ENCODE measurements at places on chromosomes 4 and X.

DNA sequence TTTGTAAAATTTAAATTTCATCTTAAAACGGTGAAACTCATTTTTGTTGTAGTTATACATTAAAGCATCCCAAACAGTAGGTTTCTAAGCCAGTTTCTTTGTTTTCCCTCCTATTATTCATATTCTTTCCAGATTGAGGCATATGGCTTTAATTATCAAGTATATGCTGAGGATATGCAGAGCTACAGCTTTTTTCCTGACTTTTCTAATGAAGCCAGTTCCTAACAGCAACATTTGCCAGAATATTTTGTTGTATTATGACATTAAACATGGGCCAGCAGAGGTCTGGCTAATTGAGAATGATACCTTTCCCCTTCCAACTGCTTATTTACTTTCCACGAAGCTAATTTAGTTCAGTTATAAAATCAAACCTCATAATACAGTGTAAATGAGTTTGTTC, 75.3 kb downstream of the SLIT2 start:
- no peak for DNase-seq

DNA sequence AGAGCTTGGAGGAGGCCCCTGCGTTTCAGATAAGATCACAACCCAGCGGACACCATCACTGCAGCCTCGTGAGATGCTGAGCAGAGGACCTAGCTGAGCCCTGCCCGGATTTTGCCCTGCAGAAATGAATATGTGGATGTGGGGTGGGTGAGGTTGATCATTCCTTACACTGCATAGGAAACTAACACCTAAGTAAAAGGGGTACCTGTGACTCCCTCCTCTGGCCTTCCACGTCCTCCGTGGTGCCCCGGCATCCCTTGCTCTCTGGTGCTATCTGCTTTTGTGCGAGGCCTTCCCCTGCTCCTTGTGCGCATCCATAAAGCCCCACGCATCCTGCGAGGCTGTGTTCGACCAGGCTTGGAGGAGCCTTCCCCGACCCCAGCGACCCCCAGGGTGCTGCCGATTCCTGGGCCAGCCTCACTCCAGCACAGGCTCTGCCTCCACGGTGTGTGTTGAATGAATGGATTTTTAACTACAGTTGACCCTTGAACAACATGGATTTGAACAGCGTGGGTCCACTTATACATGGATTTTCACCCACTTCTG, 25.6 kb upstream of the GPR78 start:
- no peak for DNase-seq

GRCh38 chr4:17667253-17667652, 52.8 kb downstream of the MED28 start:
- DNase-seq = no peak

- no peak for DNase-seq
Observed at GRCh38 chr4:99404595-99405287, 30.4 kb downstream of the ADH7 start.

DNA sequence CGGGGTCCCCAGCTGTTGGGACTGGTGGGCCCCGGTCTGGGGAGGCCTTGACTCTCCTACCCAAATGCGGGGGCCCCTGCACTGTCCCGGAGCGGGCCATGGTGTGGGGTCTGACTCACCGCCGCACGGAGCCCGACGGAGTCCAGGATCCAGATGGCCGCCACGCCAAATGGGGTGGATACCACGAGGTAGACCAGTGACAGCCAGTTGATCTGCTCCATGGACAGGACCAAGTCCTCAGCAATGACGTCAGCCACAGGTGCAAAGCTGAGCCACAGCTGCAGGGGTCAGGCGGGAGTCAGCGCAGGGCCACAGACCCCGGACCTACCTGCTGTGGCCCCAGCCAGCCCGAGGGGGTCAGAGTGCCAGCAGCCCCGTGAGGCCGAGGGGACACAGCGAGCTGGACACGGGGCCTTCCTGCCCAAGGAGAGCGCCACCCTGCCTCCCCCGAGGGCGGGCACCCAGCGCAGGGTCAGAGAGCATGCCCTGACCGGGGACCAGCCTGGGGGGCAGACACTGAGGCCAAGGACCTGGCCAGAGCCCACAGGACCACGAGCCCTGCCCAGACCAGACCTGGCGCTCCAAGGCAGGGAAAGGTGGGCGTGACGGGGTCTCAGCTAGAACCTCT, 2.4 kb downstream of the SLC49A3 start:
- no peak for DNase-seq

DNA sequence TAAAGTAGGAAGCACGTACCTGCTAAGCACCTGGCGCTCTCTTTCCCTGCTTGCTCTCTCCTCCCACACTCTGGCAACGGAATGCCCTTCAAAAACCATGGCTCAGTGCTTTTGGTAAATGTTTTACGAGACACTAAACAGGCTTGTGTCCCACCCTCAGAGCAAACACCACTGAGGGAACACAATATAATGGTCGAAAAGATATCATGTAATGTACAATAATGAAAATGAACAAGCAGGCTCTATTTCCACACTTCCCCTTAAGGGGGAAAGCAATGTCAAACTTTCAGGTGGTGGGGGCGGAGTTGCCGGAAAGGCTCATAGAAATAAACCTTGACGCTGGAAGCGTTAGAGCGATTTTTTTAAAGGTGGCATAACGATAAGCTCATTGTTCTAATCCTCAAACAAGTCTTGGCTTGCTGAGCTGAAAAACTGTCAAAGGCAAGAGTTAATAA, 115.1 kb downstream of the RBM47 start:
- no peak for DNase-seq

- DNase-seq = no peak
Observed at GRCh38 chr4:122481766-122482405, 25.4 kb upstream of the IL2 start.

DNA sequence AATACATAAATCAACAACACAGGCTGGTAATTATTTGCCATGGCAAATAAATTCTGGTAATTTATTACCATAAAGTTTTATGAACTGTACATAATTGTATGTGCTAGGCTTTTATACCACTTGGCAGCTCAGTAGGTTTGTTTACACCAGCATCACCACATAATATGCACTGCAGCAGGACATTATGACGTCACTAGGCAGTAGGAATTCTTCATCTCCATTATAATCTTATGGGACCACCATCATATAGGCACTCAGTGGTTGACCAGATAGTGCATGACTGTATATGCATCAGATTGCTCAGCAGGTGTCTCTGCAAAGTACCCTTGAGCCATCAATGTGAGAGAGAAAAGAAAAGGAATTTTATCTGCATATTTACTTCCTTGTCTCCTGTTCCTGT, 295.4 kb downstream of the CFAP47 start:
- DNase-seq = no peak

DNA sequence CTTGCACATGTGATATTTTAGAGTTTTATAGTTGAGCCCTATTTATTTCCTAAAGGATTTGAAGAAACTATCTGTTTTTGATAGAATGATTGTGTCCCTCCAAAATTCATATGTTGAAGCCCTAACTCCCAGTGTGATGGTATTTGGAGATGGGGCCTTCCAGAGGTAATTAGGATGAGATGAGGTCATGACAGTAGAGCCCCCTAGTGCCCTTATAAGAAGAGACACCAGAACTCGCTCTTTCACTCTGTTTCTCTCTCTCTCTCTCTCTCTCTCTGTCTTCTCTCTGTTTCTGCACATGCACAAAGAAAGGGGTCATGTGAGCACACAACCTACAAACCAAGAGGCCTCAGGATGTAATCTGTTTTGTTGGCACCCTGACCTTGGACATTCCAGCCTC, 921.9 kb upstream of the DIAPH2 start:
- DNase-seq = no peak

GRCh38 chrX:120137439-120137838, 21.0 kb upstream of the RHOXF2 start:
- no peak for DNase-seq

- no peak for DNase-seq
Observed at GRCh38 chr4:177401658-177402273, 40.5 kb downstream of the AGA start.

DNA sequence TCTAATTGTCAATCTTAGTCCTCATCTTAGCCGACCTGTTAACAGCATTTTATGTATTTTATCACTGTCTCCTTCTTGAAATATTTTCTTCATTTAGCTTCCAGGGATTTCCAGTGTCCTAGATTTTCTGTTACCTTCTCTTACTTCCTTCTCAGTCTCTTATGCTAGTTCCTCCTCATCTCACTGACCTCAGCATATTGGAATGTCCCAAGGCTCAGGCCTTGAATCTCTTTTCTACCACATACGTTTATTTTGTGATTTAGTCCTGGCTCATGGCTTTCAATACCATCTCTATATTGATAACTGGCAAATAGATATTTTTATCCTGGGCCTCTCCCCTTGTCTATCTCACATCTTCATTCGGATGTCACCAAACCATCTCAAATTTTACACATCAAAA, 61.1 kb downstream of the IQCM start:
- DNase-seq = no peak

Measured in stimulated activated CD4-positive, alpha-beta T cell treated with anti-CD3 and anti-CD28 coated beads, Interleukin-12 subunit alpha, Interleukin-12 subunit beta, amount 100 ng/mL, for 24 hours (primary cell).